ENCODE measurements at places on chromosomes 7 and 10.

DNA sequence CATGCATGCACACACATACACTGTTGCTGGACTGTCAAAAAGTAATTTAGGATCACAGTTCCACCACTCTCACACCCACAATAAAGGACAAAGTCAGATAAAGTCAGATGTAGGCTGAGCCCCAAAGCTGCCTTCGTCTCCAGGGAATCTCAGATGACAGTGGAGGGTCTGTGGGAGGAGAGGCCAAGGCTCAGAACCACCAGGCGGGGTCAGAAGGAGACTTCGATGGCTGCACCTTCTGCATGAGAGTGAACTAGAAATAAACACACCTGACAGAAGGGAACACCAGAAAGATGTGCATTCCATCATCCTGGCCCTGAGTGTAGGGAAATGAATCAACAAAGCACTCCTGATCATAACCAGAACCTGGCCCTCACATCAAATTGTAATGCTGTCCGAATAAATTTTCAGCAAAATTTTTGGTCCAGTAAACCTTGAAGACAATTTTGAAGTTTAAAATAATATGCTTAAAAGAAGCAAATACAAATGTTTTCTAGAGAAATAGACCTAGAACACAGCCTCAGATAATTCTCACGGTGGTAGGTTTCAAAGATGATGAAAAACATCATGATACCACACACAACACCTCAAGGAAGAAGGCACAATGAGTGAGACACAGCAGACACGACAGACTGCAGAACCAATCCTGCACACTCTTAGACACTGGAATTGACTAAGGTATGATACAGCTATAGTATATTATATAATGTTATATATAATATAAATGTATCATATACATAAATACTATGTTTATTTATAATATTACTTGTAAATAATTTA, 269.8 kb upstream of the KLF6 start:
- DNase-seq: no peak
- no peaks in the 10 kb centered on the region for H3K27me3 ChIP-seq
- peaks cover 20% of the 10 kb centered on the region for H3K4me1 ChIP-seq
- no peaks in the 10 kb centered on the region for H3K36me3 ChIP-seq
- H3K27ac ChIP-seq: no peak overlapping the region

GRCh38 chr10:132107949-132108877, 42.5 kb downstream of the JAKMIP3 start:
- no peak overlapping the region for H3K27ac ChIP-seq
- DNase-seq: no peak
- no peaks in the 10 kb centered on the region for H3K27me3 ChIP-seq
- H3K36me3 ChIP-seq: no peaks in the 10 kb centered on the region

DNA sequence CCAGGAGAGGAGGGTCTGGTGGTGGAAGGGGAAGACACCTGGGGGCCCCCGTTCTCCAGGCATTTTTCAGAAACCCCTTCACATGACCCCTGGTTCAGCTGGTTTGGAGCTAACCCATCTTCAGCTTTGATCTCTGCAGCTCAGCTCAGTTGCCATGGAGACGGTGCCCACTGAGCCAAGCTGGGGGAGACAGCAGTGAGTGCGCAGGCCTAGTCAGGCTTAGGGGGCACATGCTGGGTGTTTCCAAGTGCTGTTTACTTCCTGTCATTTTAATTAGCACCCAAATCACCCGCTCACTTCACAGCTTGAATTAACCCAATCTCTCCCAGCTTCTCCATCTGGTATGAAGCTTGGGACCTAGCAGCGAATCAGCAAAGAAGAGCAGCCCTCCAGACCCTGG, 9.0 kb downstream of the SPOCK2 start:
- H3K27me3 ChIP-seq: no peaks in the 10 kb centered on the region
- peak overlapping the region; percentile 34 for H3K4me3 ChIP-seq
- DNase-seq: peak; percentile 78
- H3K27ac ChIP-seq: peak overlapping the region; percentile 82
- H3K36me3 ChIP-seq: peaks cover 58% of the 10 kb centered on the region
- peaks cover 91% of the 10 kb centered on the region for H3K4me1 ChIP-seq

DNA sequence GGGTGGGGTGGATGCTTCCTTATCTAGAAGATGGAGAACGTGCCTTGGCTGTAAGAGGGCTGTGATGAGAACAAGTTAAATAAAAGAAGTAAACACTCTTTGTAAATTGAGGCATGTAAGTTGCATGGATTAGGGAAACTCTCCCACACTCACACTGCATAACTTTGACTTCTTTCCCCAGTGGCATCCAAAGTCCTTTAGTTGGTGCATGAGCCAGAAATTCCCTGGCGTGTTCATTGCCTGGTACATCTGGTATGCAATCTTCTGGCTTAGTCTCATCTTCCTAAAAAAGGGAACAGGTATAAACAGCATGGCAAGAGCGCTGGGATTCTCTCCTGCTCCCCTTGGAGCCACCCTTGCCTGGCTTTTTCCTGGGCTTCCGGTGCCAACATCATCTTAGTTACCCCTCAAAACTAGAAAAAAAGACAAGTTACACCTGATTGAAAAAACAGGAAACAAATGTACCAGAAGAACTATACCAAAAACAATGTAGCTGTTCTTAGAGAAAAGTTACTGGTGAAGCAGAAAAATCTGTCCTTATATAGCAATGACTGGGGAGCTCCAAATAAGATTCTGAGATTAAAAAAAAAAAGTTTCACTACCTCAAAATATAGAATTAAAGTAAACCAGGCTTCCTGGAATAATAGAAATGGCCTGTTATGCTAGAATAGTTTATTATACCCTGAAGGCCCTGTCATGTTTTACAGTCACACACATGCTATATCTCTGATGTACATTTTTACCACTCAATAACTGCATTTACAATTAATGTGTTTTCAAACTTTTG, 9.9 kb downstream of the RP9 start:
- H3K27ac ChIP-seq: no peak overlapping the region
- no peaks in the 10 kb centered on the region for H3K4me1 ChIP-seq

- no peak for DNase-seq
- H3K27me3 ChIP-seq: no peaks in the 10 kb centered on the region
- no peak overlapping the region for H3K27ac ChIP-seq
- H3K36me3 ChIP-seq: no peaks in the 10 kb centered on the region
Observed at GRCh38 chr10:15627617-15628196, 92.0 kb downstream of the ITGA8 start.

Measured in activated CD8-positive, alpha-beta T cell treated with anti-CD3 and anti-CD28 coated beads, Interleukin-2, amount 10 ng/mL, durations not matched to agents 7 days and 5 days (primary cell).